Stimulated activated CD4-positive, alpha-beta T cell treated with anti-CD3 and anti-CD28 coated beads, Interleukin-2, amount 100 ng/mL, for 24 hours (primary cell): ENCODE measurements at places on chromosomes 4 and X.

DNA sequence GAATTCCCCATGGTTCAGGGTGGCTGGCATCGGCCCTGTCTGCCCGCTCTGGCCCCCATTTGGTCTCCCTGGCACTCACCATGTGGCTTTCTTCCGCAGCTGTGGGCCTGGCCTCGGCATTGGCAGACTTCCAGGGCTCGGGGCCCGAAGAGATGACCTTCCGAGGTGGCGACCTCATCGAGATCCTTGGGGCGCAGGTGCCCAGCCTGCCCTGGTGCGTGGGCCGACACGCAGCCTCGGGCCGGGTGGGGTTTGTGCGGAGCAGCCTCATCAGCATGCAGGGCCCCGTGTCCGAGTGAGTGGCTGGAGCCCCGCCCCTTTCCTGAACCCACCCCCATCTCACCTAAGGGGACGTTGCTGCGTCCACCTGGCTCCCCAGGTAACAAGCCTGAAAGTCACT lies 20.1 kb downstream of the SH3TC1 start:
- no peak for DNase-seq

DNA sequence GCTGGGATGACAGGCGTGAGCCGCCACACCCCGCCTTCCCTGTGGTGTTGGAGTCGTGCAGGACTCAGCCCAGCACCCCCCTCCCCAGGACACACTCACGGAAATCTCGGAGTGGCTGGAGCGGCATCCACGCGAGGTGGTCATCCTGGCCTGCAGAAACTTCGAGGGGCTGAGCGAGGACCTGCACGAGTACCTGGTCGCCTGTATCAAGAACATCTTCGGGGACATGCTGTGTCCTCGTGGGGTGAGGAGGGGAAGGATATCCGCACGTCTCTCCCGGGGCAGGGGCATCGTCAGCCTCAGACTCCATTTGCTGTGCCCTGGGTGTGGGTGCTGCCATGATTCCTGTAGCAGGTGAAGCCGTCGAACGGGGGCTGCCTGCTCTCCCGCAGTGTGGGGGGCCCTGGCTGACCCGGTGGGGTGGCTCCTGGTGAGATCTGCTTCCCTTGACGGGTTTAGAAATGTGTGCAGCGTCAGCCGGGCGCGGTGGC lies 10.3 kb downstream of the PLCXD1 start:
- DNase-seq, result no peak

DNA sequence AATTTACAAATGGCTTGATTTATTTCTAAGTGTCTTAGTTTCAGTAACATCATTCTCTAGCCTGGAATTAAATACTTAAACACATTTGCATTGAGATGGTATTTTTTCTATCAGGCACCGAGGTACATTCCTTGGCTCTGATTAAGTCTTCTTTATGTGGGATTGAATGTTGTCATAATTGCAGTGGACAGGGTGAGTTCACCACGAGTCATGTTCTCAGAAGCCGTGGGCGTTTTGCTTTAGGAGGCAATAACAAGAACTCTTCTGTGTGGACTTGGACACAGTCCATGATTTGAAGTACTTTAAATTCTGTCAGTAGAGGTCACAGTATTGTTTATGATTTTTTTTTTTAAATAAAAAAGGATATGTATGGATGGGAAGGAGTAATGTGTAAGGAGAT lies 57.1 kb upstream of the EFHC2 start:
- peak; percentile 41 for DNase-seq

- DNase-seq, result no peak
These were observed 1.0 kb upstream of the ACSL1 start for GRCh38 chr4:184826691-184827270.

DNA sequence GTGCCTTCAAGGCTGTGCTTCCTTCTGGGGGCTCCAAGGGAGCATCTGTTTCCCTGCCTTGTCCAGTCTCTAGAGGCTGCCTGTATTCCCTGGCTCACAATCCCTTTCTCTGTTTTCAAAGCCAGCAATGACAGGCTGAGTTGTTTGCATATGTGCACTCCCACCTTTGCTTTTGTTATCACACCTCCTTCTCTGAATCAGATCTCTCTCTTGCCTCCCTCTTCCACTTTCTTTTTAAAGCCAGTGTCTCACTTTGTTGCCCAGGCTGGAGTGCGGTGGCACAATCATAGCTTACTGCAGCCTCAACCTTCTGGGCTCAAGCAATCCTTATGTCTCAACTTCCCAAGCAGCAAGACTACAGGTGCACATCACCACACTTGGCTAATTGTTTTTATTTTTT lies 37.1 kb upstream of the LEF1 start:
- DNase-seq, result peak; percentile 5
